Psoas muscle (tissue), 8 donors: ENCODE measurements at places on chromosomes 7 and 10. TPM values are rescaled to one million over a fixed set of nuclear protein-coding genes. Genes with fewer than 3 reads are reported as not detected.

Gene CTAGE4
- polyA plus RNA-seq, result 0.03 TPM

DNA sequence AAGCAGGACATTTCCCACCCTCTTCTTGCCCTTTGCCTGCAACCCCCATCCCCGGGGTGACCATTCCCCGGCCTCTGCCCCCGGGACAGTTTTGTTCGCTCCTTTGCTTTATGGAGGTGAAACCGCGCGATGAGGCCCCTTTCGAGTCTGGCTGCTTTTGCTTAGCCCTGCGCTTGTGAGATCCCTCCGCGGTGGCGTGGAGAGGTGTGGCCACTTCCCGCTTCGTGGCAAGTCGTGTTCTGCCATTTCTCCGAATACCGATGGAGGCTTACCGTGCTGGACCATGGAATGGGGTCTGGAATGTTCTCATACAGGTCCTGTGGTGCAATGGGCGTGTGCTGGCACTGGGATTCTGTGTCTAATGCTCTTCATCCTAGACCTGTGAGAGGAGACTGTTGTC lies 106.7 kb downstream of the LHPP start:
- H3K4me1 ChIP-seq, result peaks cover 17% of the 10 kb centered on the region
- H3K27ac ChIP-seq, result no peak overlapping the region
- H3K27me3 ChIP-seq, result no peaks in the 10 kb centered on the region
- no peak for DNase-seq

- no peak for DNase-seq
- H3K4me1 ChIP-seq, result no peaks in the 10 kb centered on the region
- H3K4me3 ChIP-seq, result no peak overlapping the region
- no peaks in the 10 kb centered on the region for H3K27me3 ChIP-seq
- H3K27ac ChIP-seq, result no peak overlapping the region
Observed at GRCh38 chr10:58956926-58957325, 219.5 kb upstream of the PHYHIPL start.

Gene GRB10
- polyA plus RNA-seq, result 25.8 TPM

DNA sequence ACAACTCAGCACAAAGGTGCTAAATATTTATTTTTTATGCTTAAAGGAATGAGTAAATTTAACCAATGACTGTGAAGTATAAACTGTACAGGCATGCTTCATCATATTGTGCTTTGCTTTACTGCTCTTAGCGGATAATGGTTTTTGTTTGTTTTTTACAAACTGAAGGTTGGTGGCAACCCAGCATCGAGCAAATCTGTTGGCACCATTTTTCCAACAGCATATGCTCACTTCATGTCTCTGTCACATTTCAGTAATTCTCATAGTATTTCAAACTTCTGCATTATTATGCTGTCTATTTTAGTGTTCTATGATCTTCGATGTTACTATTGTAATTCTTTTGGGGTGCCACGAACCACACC lies 22.8 kb downstream of the BRAF start:
- H3K27me3 ChIP-seq, result no peaks in the 10 kb centered on the region
- H3K4me1 ChIP-seq, result peaks cover 7% of the 10 kb centered on the region
- no peak overlapping the region for H3K4me3 ChIP-seq
- no peak overlapping the region for H3K27ac ChIP-seq
- DNase-seq, result no peak

Gene HIF1AN
- polyA plus RNA-seq, result 17.2 TPM

- peak overlapping the region; percentile 96 for H3K27ac ChIP-seq
- H3K4me3 ChIP-seq, result peak overlapping the region; percentile 11
- DNase-seq, result no peak
- peaks cover 69% of the 10 kb centered on the region for H3K4me1 ChIP-seq
Observed at GRCh38 chr7:836429-836828, 4.2 kb downstream of the SUN1 start.

DNA sequence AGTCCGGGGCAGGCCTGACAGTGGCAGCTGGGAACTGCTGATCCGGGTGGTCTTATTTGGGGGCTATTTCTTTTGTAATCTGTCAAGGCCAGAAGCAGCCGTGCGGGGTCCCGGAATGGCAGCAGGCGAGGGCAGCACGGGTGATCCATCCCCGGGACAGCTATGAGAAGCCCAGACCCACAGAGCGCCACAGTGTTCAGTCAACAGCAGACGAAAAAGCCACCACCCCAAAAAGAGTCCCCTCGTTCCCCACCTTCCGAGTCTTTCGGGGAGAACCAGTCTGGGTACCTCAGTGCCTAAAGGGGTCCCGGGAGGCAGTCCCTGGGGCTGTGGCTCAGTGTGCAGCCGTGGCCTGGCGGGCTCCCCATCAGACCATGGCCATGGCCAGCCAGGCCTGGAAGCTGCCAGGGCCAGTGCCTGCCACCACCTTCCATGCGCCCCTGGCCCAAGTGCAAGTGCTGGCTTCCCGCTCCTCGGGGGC lies 125.1 kb upstream of the KCTD7 start:
- H3K36me3 ChIP-seq, result no peaks in the 10 kb centered on the region
- H3K27me3 ChIP-seq, result no peaks in the 10 kb centered on the region
- no peak for DNase-seq
- peaks cover 4% of the 10 kb centered on the region for H3K4me1 ChIP-seq

Gene RBP3
- not detected for polyA plus RNA-seq

Gene HPS1
- polyA plus RNA-seq, result 11.6 TPM

Gene TMEM229A
- polyA plus RNA-seq, result not detected

DNA sequence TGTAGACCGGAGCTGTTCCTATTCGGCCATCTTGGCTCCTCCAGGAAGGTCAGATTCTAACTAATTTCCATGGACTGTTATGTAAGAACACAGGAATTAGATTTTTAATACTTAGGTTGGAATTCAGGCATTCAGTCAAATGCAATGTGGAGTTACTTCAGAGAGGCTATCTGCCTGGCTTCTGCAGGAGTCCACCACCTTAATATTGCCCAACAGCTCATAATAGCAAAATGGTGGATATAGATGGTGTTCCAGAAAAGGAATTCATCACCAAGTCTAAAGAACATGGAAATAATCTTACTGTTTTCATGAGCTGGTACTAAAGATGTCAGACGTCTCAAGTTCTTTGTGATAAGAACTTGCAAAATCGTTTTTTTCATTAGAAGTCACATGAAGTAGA lies 39.5 kb downstream of the CRHR2 start:
- H3K4me3 ChIP-seq, result no peak overlapping the region
- H3K27ac ChIP-seq, result no peak overlapping the region
- H3K36me3 ChIP-seq, result no peaks in the 10 kb centered on the region
- H3K27me3 ChIP-seq, result no peaks in the 10 kb centered on the region

GRCh38 chr10:125515571-125515970 lies 167.4 kb downstream of the TEX36 start:
- H3K4me1 ChIP-seq, result no peaks in the 10 kb centered on the region
- peaks cover 3% of the 10 kb centered on the region for H3K27me3 ChIP-seq
- no peak overlapping the region for H3K4me3 ChIP-seq
- H3K27ac ChIP-seq, result no peak overlapping the region
- DNase-seq, result no peak

DNA sequence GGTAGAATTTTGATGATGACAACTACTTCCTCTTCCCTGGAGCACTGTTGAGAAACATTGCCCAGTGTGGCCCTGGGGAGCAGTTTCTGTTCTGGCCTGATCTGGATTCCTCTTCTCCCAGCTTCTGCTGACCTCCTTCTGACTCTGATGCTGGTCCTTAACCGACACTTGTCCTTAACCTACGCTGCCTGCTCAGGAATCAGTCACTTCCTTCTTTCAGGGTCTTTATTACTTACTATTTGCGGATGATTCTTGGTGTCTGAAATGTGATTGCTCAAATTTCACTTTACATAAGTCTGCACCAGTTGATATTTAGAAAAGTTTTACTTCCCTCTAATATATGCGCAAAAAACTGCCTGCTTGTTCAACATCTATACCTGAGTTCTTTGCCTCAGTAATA lies 164.1 kb downstream of the PTEN start:
- no peak for DNase-seq
- no peak overlapping the region for H3K27ac ChIP-seq
- no peaks in the 10 kb centered on the region for H3K27me3 ChIP-seq
- H3K4me1 ChIP-seq, result no peaks in the 10 kb centered on the region
- H3K36me3 ChIP-seq, result no peaks in the 10 kb centered on the region

Gene OR2A1
- not detected for polyA plus RNA-seq

Gene CRYGN
- not detected for polyA plus RNA-seq

DNA sequence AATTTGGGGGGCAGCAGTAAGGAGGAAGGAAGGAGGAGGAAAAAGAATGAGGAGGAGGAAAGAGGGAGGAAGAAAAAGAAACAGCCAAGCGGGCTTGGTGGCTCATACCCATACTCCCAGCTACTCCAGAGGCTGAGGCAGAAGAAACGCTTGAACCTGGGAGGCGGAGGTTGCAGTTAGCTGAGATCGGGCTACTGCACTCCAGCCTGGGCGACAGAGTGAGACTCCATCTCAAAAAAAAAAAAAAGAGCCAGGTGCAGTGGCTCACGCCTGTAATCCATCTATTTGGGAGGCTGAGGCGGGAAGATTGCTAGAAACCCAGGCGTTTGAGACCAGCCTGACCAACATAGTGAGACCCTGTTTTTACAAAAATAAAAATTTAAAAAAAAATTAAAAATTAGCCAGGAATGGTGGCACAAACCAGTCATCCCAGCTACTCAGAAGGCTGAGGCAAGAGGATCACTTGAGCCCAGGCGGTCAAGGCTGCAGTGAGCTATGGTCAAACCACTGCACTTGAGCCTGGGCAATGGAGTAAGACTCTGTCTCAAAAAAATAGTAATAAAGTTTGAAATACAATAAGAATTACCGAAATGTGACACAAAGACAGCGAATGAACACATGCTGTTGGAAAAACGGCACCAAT lies 14.1 kb upstream of the CRCP start:
- H3K36me3 ChIP-seq, result no peaks in the 10 kb centered on the region
- H3K4me3 ChIP-seq, result peak overlapping the region; percentile 46
- no peak for DNase-seq
- H3K27me3 ChIP-seq, result peaks cover 5% of the 10 kb centered on the region

- DNase-seq, result no peak
- H3K27me3 ChIP-seq, result no peaks in the 10 kb centered on the region
- no peak overlapping the region for H3K4me3 ChIP-seq
- H3K36me3 ChIP-seq, result peaks cover 10% of the 10 kb centered on the region
- no peak overlapping the region for H3K27ac ChIP-seq
Observed at GRCh38 chr10:101237081-101237981, 8.1 kb upstream of the LBX1 start.

DNA sequence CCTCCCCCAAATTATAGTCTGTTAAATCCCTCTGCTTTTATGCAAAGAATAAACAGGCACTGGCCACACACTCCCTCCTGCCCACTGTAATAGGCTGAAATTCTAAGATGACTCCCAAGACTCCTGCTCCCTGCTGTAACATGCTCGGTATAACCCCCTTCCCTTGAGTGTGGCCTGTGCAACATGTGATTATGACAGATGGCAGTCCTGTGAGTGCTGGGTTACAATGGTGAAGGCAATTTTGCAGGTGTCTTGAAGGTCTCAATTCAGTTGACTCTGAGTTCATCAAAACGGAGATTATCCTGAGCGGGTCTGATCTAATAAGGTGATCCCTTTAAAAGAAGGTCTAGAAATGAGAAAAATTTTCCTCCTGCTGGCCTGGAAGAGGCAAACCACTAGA lies 55.9 kb downstream of the CREB3L2 start:
- H3K27me3 ChIP-seq, result no peaks in the 10 kb centered on the region
- no peak for DNase-seq
- H3K27ac ChIP-seq, result no peak overlapping the region
- H3K36me3 ChIP-seq, result peaks cover 2% of the 10 kb centered on the region
- peaks cover 23% of the 10 kb centered on the region for H3K4me1 ChIP-seq
- H3K4me3 ChIP-seq, result no peak overlapping the region

DNA sequence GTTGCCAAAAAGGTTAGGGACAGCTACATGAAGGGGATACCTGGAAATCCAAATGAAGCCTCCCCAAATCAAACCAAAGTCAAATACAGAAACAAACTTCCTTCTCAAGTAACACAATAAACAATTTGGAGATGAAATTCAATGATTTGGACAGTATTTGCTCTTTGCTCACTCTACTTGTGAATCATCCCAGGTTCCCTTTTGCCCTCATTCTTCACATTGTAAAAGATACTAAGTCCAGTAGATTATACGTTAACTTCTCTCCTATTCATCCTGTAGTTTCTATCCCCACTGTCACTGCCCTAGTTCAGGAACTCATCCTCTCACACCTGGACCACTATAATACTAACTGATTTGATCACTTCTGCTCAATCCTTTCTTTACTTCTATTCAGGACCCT lies 28.3 kb downstream of the FZD1 start:
- H3K27me3 ChIP-seq, result no peaks in the 10 kb centered on the region
- no peak overlapping the region for H3K4me3 ChIP-seq
- DNase-seq, result no peak
- H3K4me1 ChIP-seq, result peaks cover 6% of the 10 kb centered on the region
- no peaks in the 10 kb centered on the region for H3K36me3 ChIP-seq
- no peak overlapping the region for H3K27ac ChIP-seq

DNA sequence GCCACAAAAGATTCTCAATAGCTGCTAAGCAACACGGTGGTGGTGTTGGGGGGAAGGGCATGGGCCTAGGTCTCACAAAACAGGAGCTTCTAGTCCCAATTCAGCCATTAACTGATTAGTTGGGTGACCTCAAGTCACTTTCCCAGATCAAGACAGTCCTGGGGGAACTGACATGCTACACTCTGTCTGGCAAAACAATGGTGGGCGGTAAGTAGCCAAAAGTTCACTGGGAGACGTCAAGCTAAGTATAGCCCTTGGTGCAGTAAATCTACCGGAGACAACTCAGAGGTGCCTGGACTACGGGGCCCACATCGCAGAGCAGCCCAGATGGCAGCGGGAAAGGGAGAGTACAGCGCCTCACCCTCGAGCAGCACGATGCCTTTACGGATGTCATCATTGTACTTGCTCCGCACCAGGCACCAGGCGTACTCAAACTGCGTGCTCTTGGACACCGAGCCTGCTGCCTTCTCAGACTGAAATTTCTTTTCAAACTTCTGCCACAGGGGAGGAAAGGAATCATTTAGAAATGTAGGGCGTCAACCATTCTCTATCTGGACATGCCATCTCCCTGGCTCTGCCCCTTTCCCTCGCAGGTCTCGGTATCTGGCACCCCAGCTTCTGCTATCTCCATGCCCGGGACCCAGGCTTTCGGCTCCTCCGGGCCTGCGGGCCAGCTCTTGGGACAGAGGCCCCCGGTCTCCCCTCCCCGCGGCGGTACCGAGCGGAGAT lies 1.1 kb downstream of the FIS1 start:
- peaks cover 47% of the 10 kb centered on the region for H3K4me1 ChIP-seq
- DNase-seq, result no peak

- DNase-seq, result peak; percentile 68
- peaks cover 6% of the 10 kb centered on the region for H3K4me1 ChIP-seq
- no peak overlapping the region for H3K4me3 ChIP-seq
- H3K27ac ChIP-seq, result no peak overlapping the region
- no peaks in the 10 kb centered on the region for H3K27me3 ChIP-seq
Observed at GRCh38 chr10:51706225-51706624, 6.8 kb upstream of the CSTF2T start.

GRCh38 chr10:80896076-80896475 lies 358.4 kb downstream of the SH2D4B start:
- no peaks in the 10 kb centered on the region for H3K36me3 ChIP-seq
- DNase-seq, result no peak
- H3K4me1 ChIP-seq, result no peaks in the 10 kb centered on the region
- no peaks in the 10 kb centered on the region for H3K27me3 ChIP-seq
- H3K27ac ChIP-seq, result no peak overlapping the region

Gene LRRC18
- polyA plus RNA-seq, result not detected

- no peak overlapping the region for H3K27ac ChIP-seq
- H3K36me3 ChIP-seq, result no peaks in the 10 kb centered on the region
- no peaks in the 10 kb centered on the region for H3K27me3 ChIP-seq
- no peak overlapping the region for H3K4me3 ChIP-seq
Observed at GRCh38 chr10:17174626-17175025, 26.8 kb downstream of the TRDMT1 start.

- H3K4me1 ChIP-seq, result peaks cover 19% of the 10 kb centered on the region
- H3K27ac ChIP-seq, result no peak overlapping the region
- no peaks in the 10 kb centered on the region for H3K27me3 ChIP-seq
- no peak for DNase-seq
Observed at GRCh38 chr10:13743963-13744362, 157.2 kb downstream of the PRPF18 start.

GRCh38 chr7:6613706-6614105 lies 1.7 kb upstream of the ZNF853 start:
- H3K4me3 ChIP-seq, result no peak overlapping the region
- H3K27ac ChIP-seq, result no peak overlapping the region
